ENCODE measurements at places on chromosomes 2 and 18.

GRCh38 chr2:12990523-12990922 is 273.8 kb downstream of the TRIB2 start:
- DNase-seq: no peak

DNA sequence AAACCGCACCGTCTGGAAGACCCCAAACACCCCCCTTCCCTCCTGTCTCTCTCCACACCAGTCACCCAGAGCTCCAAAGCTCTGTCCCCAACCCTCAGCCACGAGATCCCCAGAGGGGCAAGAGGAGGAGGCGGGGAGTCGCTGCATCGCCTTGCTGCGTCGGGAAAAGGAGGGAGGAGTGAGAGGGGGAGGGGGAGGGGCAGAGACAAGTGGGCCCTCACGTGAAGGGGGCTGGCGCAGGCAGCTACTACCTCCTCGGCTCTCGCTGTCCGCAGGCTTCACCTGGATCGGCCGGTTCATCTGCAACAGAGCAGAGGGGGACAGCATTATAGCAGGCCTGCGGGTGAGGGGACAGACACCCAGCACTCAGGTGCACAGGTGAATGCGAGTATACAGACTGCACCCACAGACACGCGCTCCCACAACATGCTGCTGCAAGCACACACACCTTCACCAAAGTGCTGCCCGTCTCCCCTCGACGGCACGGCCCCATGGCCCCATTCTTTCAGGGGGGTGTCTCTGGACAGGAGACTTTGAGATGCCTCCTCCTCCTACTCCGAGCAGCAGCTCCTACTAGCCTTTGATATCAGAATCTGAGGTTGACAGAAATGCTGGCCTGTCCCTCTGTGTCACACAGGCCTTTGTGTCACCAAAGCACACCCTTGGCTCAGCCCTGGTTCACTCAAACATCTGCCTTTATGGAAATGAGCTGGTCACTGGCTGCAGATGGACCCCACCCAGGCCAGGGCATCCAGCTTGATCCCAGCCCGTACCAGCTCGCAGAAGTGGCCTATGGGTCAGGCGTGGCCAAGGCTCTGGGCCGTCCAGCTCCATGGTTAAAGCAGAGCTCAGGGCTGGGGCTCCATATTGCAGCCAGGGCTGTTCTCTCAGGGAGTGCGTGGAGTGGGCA is 243.8 kb downstream of the CELF4 start:
- DNase-seq: no peak

DNA sequence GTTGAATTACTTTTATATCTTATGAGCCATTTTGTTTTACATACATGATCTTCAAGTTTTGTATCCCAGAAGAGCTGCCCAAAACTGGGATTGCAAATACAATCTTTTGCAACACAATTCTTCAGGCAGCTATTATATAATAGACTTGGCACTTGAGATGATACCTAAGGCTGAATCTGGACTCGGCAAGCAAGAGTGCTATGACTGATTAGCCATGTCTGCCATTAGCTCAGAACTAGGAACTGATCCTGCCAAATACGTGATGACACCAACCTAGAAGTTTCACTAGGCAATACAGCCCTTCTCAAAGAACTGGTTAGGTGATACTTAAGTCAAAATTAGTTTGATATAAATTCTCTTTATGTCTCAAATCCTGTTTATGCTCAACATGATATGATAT is 619.6 kb downstream of the CPS1 start:
- no peak for DNase-seq

DNA sequence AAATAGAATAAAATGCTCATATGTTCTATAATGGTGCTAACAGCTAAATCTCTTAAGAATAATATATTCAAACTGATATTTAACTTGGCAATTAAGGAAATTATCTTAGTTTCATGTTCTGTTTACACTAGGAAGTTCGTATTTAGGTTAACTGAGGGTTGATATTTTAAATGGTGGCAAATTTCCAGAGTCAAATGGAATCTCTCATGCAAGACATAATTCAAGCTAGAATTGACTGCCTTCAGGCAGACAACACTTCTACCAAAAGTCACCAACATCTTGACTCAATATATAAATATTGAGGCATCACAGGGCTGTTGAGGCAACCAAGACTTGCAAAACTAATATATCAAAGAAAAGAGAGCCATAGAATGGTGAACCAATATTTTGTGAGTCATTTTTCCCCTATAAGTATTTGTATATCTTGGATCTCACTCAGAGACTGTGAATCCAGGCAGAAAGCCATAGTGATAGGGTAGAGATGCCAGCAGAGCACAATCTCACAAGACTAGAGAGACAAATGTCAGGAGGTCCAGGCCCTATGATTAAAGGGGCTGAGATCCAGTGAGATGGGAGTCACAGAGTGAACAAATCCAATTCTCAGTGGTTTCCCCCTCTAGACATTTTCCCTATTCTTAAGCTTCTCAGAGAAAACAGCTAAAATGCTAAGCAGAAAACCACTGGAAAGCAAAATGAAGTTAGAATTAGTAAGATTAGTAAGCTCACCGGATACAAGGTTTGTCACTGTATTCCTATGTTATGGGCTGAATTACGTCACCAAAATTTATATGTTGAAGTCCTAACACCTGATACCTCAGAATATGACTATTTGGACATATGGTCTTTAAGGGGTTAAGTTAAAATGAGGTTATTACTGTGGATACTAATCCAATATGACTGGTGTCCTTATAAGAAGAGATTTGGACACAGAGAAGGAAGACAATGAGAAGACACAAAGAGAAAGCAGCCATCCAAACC is 358.2 kb upstream of the UBE2E3 start:
- no peak for DNase-seq

DNA sequence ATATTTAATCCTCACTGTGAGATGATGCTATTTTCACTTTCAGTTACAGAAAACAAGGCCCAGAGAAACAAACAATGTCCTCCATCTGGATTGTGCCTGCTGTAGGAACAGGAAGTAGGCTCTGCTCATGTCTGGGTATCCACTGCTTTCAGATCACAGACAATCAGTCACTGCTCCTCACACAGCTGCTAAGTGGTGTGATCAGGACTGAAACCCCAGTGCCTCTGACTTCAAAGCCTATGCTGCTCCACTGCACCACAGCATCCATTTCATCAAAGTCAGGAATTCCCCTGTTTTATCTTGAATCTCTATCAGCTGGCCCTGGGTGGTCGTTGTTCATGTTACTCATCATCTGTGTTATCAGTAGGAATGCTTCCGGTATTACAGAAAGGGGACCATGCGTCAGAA is 303.8 kb upstream of the TRIB2 start:
- no peak for DNase-seq

DNA sequence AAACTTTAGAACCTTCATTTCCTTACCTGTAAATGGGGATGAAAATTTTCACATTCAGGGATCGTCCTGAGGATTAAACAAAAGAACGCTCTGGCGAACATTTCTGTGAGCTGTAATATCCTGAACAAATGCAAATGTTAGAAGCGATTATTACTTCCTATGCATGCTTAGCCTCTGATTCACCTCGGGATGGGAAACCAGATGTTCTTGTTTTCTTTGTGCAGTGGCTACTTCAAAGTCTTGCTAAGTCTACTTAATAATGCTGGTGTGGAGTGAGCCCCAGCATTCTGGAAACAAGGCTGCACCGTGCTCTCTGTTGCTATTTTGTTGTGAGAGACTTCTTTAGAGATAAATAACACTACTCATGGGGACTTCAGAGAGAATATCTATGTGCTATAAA is 119.1 kb upstream of the PELI1 start:
- DNase-seq: peak; percentile 56

DNA sequence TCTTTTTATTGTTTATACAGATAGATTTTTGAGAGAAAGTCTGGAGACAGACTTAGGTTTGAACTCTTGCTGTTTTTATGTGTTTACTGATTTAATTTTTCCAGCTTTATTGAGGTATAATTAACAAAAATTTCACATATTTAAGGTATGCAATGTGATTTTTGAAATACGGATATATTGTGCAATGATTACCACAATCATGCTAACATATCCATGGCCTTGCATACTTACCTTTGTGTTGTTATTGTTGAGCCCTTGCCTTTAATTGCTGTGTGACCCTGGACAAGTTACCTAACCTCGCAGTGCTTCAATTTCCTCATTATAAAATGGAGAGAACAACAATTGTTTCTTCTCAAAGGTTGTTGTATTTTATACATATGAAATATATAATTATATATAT is 13.9 kb upstream of the RBMS1 start:
- DNase-seq: no peak

- DNase-seq: no peak
These were observed 865.3 kb downstream of the ERBB4 start for GRCh38 chr2:211673133-211673905.

DNA sequence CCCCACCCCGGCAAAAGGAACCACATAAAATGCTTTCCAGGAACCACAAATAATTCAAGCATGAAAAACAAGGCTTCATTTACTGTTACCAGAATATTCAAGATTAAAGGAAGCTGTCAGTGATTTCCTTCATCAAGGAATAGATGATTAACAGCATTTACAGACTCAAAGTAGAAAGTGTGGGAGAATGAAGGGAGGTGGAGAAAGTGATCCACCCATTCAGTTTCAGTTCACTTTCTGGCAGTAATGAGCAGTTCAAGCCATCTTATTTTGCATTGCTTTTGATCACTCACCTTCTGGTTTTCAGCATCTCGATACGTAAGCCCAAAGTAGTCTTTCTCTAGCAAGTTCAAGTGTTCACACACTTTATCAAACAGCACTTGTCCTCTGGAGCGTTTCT is 99.0 kb downstream of the EPB41L3 start:
- DNase-seq: no peak

DNA sequence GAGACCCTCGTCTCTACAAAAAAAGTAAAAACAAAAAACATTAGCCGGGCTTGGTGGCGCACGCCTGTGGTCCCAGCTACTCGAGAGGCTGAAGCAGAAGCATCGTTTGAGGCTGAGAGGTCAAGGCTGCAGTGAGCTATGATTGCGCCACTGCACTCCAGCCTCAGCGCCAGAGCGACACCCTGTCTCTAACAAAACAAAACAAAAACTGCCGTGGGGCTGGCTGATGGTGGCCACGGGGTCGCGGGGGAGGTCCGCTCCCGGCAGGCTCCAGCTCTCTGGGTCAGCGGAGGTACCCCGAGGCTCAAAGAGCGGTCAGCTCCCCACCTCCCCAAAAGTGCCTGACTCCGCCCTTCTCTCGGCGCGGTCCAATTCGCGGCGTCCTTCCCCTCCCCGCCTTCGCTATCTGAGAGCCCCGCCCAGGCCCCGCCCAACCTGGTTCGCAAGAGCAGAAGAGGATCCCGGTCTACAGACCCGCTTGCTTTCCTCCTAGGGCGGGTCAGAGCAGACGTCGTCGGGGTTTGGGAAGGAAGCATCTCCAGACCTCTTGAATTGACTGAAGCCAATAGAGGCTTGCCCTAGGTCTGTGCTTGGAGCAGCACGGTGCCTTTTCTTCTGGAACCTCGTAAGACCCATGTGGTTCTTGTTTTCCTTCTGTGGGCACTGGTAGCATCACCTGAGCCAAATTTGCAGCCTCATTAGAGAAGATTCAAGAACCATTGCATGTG is 7.8 kb downstream of the RAX start:
- no peak for DNase-seq

- DNase-seq: no peak
These were observed 209.2 kb downstream of the ZNF407 start for GRCh38 chr18:74806700-74807416.

DNA sequence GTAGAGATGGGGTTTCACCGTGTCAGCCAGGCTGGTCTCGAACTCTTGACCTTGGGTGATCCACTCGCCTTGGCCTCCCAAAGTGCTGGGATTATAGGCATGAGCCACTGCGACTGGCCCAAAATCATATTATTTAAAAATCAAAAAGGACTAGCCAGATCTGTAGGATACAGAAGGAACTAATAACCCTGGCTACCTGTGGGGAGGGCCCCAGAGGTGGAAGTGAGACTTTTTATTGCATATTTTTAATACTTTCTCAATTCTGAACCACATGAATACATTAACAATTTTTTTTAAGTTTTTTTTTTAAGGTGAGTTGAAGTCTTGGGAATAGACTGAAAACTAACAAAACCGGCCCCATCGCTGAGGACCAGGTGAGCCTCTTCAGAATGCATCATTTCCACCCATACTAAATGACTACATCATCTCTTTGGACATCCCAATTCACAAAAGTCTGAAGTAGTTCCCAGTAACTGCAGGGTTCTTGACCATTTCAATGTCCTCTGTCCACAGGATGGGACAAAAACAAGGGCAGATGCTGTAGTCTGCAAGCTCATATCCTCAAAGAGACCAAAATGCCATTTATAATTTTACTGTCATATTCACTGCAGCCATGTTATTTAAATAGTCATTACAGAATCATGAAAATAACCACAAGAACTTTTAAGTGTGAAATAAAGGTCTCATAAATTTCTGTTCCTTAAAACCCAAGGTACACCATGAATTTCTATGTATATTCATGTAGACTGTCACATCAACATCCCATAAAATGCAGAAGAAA is 21.4 kb downstream of the RPL31 start:
- DNase-seq: no peak

GRCh38 chr2:3571284-3571683 is 3.8 kb upstream of the RPS7 start:
- no peak for DNase-seq

DNA sequence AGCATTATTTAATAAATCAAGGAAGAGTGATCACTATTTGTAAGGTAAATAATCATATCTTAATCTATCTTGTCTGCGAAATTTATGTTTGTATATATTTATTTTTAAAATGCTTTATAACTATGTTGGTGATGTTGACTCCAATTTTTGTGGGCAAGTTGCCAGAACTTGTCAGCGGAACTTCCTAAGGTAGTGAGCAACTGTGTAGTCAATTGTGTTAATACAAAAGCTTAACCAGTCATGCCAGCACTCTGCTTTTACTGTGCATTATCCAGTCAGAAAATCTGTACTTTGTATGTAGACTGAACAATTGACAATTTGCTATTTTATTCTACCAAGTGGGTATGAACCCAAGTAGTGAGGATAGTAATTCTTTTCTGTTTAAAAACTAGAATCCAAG is 61.9 kb upstream of the RND3 start:
- no peak for DNase-seq

- DNase-seq: no peak
These were observed 140.1 kb downstream of the DSEL start for GRCh38 chr18:67376372-67376771.

DNA sequence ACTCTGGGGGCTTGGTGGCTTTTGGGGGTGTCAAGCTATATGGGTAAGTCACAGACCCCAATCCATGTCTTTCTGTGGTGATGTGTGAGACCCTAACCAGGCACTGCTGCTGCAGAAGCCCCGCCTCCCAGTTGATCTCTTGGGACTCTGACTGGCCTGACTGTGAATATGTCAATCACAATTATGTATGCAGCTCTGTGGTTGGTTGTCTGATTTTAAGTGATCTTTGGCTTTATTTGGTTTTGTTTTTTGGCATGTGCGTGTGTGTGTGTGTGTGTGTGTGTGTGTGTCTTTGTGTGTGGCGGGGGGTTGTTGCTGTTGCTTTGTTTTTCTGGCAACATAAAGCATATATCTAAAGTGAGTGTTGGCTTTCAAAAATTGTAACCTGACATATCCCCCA is 78.5 kb upstream of the GLS start:
- DNase-seq: no peak

DNA sequence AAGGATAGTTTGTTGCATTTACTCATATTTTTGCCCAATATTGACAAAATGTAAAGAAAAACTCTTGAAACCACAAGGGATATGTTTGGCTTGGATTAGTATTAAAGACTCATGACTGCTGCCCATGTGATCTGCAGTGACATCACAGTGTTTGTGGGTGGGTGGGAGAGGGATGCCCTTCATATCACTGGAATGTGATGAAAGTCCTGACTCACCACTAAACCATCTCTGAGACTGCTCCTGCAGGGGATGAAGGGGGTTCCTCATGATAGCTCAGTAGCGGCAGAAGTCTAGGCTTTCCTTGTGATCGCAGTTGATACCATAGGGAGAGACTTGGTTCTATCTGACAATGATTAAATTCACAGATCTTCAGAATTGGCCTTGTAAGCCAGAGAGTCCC is 451.2 kb downstream of the CNTNAP5 start:
- no peak for DNase-seq
